Aorta (tissue), 5 donors: ENCODE measurements at places on chromosomes 2 and 18. TPM values are rescaled to one million over a fixed set of nuclear protein-coding genes. Genes with fewer than 3 reads are reported as not detected.

GRCh38 chr2:4354678-4355077, 651.3 kb downstream of the DCDC2C start:
- H3K27ac ChIP-seq, result no peak overlapping the region
- no peaks in the 10 kb centered on the region for H3K27me3 ChIP-seq
- no peaks in the 10 kb centered on the region for H3K36me3 ChIP-seq
- H3K4me1 ChIP-seq, result no peaks in the 10 kb centered on the region
- H3K4me3 ChIP-seq, result no peak overlapping the region

DNA sequence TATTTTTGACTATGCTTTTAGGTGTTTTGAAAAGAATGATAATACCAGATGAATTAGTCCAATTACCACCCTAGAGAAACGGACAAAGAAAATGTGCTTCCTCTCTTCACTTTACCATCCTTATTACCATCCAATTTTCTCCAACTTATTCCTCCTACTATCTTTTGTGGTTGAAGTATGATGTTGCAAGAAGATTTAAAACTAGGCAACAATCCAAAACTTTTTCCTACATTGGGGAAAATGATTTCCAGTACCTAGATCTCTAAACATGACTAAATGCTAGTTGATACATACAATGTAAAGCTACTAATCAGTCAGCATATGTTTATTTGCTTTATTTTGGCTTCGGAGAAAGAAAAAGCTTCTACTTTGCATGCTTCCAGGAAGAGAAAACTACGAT, 355.0 kb upstream of the LYPD1 start:
- H3K27ac ChIP-seq, result no peak overlapping the region
- no peak overlapping the region for H3K4me3 ChIP-seq

DNA sequence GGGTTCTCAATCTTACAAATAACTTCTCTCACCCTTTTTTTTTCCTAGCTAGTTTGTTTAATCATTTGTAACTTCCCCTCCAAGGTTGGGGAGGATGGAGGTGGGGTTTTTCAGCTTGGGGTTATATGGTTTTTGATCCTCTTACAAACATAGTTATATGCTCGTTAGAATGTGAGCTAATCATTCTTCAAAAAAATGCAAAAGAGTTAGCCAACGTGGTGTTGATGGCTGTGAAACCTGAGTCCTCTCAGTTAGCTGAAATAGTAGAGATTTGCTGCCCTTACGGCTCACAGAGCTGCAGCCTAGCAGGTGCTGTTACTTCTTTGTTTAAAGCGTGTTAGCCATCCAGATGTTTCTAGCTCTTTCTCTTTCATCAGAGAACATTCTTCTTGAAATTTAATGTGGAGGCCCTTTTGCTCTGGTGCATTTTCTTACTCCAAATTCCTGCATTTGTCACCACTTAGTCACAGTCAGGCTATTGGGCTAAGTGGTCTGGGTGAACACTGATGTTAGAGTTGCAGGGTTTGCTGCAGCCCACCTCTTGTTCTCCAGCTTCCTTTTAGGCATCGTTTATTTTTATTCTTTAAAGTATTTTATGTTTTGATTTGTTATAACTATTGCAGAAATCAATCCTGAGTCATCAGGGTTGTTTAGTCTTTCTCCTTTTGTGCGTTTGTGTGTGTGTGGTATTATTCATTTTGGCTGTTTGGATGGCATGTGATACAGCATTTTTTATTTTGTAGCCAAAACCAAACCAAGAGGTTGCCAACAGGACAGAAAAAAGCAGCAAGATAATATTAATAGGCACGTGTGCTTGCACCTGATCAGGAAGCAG, 41.1 kb downstream of the LIMS1 start:
- no peak overlapping the region for H3K27ac ChIP-seq
- no peaks in the 10 kb centered on the region for H3K36me3 ChIP-seq
- H3K4me1 ChIP-seq, result peaks cover 6% of the 10 kb centered on the region
- no peak for DNase-seq
- no peak overlapping the region for H3K4me3 ChIP-seq

The MAPK4 gene
- total RNA-seq, result 1.7 TPM

DNA sequence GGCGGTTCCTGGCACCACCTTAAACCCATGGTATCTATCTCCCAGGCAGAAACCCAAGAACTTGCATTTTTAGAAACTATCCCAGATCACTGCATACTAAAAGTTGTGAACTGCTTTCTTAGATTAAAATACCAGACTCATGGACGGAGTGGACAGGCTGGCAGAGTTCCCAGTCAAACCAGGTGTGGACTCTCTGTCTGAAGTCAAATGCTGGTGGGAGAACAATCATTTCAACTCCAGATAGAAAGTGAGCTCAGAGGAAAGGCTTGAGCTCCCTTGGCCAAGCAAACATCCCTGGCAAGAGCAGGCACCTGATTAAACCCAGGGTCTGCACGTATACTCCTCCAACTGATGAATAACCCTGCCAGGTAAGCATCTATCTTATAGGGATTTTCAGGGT, 19.5 kb downstream of the NXPH2 start:
- H3K27me3 ChIP-seq, result no peaks in the 10 kb centered on the region
- no peaks in the 10 kb centered on the region for H3K4me1 ChIP-seq
- H3K27ac ChIP-seq, result no peak overlapping the region
- H3K4me3 ChIP-seq, result no peak overlapping the region
- DNase-seq, result no peak
